ENCODE measurements at places on chromosomes 11 and 22. TPM values are rescaled to one million over a fixed set of nuclear protein-coding genes. Genes with fewer than 3 reads are reported as not detected.

Gene OLFML1
- not detected for total RNA-seq

Gene PIK3IP1
- 180 TPM for total RNA-seq

Gene ANO9
- total RNA-seq, result 21.3 TPM

Gene PGA5
- not detected for total RNA-seq

Gene MRGPRX3
- total RNA-seq, result not detected

Gene MEI1
- total RNA-seq, result 50.3 TPM

Gene MPEG1
- total RNA-seq, result 20.0 TPM

Gene C11orf98
- 39.1 TPM for total RNA-seq

Gene SLC6A5
- not detected for total RNA-seq

Gene EFCAB6
- total RNA-seq, result 0.26 TPM

Gene GAL3ST1
- total RNA-seq, result not detected

Gene CHRM1
- total RNA-seq, result not detected

Gene LRRC75B
- total RNA-seq, result 4.8 TPM

Gene CYTH4
- total RNA-seq, result 249 TPM

Gene PDGFB
- total RNA-seq, result 0.31 TPM

Gene PCSK7
- 441 TPM for total RNA-seq

Gene NNMT
- 2.0 TPM for total RNA-seq

DNA sequence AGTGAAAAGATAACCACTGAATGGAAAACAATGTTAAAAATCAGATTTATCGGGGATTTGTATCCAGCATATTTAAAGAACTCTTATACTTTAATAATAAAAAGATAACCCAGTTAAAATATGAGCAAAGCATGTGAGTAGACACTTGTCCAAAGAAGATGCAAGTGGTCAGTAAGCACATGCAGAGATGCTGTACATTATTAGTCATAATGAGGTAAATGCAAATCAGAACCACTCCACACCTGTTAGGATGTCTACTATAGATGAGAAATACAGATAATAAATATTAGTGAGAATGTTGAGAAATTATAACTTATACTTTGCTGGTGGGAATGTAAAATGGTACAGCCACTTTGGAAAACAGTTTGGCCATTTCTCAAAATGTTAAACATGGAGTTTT is 28.0 kb downstream of the QSER1 start:
- no peaks in the 10 kb centered on the region for H3K27me3 ChIP-seq
- DNase-seq, result no peak
- H3K27ac ChIP-seq, result no peak overlapping the region
- H3K36me3 ChIP-seq, result no peaks in the 10 kb centered on the region

- no peak overlapping the region for H3K4me3 ChIP-seq
- H3K4me1 ChIP-seq, result no peaks in the 10 kb centered on the region
- no peak overlapping the region for H3K27ac ChIP-seq
- no peak for DNase-seq
- H3K36me3 ChIP-seq, result peaks cover 70% of the 10 kb centered on the region
These were observed 14.2 kb downstream of the MOB2 start for GRCh38 chr11:1472180-1473005.

DNA sequence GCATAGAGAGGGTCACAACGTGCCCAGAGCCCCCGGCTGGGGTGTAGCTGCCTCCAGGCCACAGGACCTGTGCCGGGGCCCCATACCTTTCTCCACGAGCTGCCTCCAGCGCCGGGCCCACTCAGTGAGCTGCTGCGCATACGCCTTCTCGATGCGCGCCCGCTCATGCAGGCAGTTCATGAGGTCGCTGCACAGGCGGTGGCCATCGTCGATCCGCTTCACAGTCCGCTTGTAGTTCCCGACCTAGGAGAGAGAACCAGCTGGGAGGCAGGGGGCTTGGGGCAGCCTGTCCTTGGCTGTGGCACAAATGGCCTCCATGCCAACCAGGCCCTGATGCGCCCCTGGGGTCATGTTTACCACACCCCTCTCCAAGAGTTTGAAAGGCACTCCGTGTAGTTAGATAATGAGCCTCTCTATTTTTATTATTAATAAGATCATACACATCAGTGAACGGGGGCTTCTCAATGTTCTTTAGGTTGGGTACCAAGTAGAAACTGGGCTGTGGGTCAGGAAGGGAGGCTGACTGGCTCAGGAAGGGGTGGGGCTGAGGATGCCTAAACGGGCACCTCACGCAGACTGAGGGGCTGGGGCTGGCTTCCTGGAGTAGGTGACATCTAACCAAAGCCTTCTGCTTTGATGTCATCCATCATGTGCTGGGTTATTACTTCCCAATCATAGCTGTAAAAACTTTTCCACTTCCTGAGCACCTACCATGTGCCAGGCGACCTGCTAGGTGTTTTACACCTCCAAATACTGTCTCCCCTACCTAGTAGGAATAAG is 36.5 kb upstream of the ARFGAP3 start:
- peak; percentile 60 for DNase-seq
- no peaks in the 10 kb centered on the region for H3K27me3 ChIP-seq
- peaks cover 88% of the 10 kb centered on the region for H3K4me1 ChIP-seq
- no peaks in the 10 kb centered on the region for H3K36me3 ChIP-seq

DNA sequence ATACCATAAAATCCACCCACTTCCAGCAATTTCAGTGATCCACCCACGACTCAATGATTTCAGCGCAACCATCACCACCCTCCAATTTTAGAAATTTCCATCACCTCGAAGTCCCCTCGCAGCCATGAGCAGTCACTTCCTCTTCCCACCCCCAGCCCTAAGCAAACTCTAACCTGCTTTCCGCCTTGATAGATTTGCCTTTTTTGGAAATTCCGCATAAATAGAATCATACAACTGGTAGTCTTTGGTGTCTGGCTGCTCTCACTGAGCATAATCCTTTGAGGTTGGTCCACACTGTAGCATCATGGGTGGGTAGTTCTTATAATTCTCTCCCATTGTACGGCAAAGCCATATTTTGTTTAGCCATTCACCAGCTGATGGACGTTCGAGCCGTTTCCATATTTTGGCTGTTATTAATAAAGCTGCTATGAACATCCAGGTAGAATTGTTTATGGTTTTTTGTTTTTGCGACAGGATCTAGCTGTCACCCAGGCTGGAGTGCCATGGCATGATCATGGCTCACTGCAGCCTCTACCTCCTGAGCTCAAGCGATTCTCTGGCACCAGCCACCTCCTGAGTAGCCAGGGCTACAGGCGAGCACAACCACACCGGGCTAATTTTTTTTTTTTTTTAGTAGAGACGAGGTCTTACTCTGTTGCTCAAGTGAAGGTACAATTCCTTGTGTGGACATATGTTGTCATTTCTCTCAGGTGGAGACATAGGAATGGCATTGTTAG is 16.0 kb downstream of the PIM3 start:
- no peak overlapping the region for H3K4me3 ChIP-seq

GRCh38 chr11:21635394-21636145 is 557.3 kb upstream of the ANO5 start:
- no peak overlapping the region for H3K27ac ChIP-seq
- no peaks in the 10 kb centered on the region for H3K36me3 ChIP-seq
- H3K27me3 ChIP-seq, result no peaks in the 10 kb centered on the region
- H3K4me3 ChIP-seq, result no peak overlapping the region
- no peaks in the 10 kb centered on the region for H3K4me1 ChIP-seq
- DNase-seq, result no peak

DNA sequence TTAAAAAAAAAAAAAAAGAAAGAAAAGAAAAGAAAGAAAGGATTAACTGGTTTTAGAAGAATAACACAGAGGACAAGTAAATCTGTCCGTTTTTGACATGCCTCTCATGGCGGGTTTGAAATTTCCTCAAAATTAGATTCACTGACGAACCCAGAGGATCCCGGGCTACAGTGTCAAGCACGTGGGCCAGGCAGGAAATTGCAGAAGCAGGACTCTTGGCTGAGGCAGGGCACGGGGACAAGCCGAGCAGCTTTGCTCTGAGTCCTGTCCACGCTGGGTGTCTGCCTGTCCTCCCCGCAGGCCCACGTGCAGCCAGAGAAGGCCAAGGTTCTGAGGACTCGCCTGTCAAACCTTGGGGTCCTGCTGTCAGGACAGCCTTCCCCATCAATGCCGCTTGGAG is 24.7 kb downstream of the GAL start:
- H3K27ac ChIP-seq, result no peak overlapping the region
- H3K27me3 ChIP-seq, result no peaks in the 10 kb centered on the region
- no peak for DNase-seq
- no peaks in the 10 kb centered on the region for H3K4me1 ChIP-seq

GRCh38 chr22:30598986-30599385 is 7.3 kb upstream of the PES1 start:
- no peaks in the 10 kb centered on the region for H3K27me3 ChIP-seq
- no peak overlapping the region for H3K4me3 ChIP-seq
- no peak for DNase-seq
- H3K36me3 ChIP-seq, result no peaks in the 10 kb centered on the region
- H3K27ac ChIP-seq, result no peak overlapping the region

GRCh38 chr22:38258895-38259294 is 13.9 kb downstream of the TMEM184B start:
- H3K36me3 ChIP-seq, result no peaks in the 10 kb centered on the region
- H3K4me1 ChIP-seq, result peaks cover 33% of the 10 kb centered on the region
- H3K4me3 ChIP-seq, result no peak overlapping the region
- H3K27me3 ChIP-seq, result no peaks in the 10 kb centered on the region
- no peak for DNase-seq

GRCh38 chr11:97772705-97773104 is 1248.0 kb upstream of the CNTN5 start:
- DNase-seq, result no peak
- no peak overlapping the region for H3K4me3 ChIP-seq
- H3K27me3 ChIP-seq, result no peaks in the 10 kb centered on the region
- no peaks in the 10 kb centered on the region for H3K36me3 ChIP-seq

DNA sequence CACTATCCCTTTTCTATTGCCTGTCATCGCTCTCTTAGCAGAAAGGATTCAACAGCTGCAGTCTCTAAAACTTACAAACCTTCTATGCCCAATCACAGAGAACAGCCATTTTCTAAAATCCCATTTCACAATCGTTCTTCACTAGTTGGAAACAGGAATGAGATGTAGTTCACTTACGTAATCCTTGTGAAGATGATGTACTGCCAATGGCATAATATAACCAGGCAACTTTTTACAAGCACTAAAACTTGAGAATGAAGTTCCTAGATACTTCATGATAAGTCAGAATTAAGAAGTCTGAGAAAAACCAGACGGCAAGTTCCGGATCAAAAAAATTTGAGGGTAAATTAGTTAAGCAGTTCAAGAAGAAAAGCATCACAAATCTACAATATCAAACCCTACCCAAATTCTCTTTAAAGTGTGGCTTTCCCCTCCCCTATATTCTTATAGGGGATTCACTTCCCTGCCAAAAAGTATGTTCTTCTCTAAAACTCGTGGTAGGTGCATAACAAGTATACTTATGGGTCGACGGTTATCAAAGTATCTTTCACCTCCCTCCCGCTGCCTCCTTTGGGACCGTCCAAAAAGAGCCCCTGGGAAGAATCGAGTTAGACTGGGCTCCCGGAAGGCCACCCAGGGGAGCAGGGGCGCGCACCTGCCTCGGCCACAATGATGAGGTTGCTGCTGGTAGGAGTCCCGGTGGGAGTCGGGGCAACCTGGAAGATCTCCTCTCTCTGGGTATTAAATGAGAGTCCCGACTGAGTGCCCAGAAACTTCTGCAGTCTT is 666 bp downstream of the MSANTD4 start:
- H3K4me1 ChIP-seq, result peaks cover 7% of the 10 kb centered on the region
- no peaks in the 10 kb centered on the region for H3K27me3 ChIP-seq
- H3K36me3 ChIP-seq, result no peaks in the 10 kb centered on the region
- H3K4me3 ChIP-seq, result peak overlapping the region; percentile 95

- H3K36me3 ChIP-seq, result peaks cover 27% of the 10 kb centered on the region
- DNase-seq, result no peak
- no peaks in the 10 kb centered on the region for H3K27me3 ChIP-seq
- H3K27ac ChIP-seq, result no peak overlapping the region
- peaks cover 67% of the 10 kb centered on the region for H3K4me1 ChIP-seq
These were observed 4.5 kb downstream of the IFITM5 start for GRCh38 chr11:294780-295179.

DNA sequence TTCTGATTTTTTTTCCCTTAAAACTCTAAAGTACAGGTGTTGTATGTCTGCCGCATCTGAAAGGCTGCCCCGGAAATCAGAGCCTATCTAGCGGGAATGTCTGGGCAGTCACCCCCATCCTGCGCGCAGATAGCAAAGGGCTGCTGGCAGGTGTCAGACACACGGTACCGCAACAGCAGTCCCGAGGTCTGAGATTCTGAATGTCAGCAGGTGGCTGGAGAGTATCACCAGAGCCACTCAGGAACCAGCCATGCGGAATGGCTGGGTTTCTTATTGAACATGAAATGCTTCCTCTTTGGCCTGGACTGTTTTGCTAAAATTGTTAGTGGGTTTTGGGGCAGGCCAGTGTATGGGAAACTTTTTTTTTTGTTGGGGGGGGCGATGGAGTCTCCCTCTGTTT is 53.3 kb downstream of the CERK start:
- H3K36me3 ChIP-seq, result peaks cover 28% of the 10 kb centered on the region
- H3K4me1 ChIP-seq, result peaks cover 22% of the 10 kb centered on the region
- no peak overlapping the region for H3K27ac ChIP-seq

- DNase-seq, result peak; percentile 91
- H3K27me3 ChIP-seq, result peaks cover 8% of the 10 kb centered on the region
- peaks cover 18% of the 10 kb centered on the region for H3K4me1 ChIP-seq
- no peaks in the 10 kb centered on the region for H3K36me3 ChIP-seq
- peak within 1 kb of the TSS; percentile 70 for H3K4me3 ChIP-seq
These were observed at the start of gene CDKN1C for GRCh38 chr11:2885678-2886081. Gene CDKN1C (minus strand): TSS chr11:2885775. CDS start chr11:2885456, 319 bp downstream.

DNA sequence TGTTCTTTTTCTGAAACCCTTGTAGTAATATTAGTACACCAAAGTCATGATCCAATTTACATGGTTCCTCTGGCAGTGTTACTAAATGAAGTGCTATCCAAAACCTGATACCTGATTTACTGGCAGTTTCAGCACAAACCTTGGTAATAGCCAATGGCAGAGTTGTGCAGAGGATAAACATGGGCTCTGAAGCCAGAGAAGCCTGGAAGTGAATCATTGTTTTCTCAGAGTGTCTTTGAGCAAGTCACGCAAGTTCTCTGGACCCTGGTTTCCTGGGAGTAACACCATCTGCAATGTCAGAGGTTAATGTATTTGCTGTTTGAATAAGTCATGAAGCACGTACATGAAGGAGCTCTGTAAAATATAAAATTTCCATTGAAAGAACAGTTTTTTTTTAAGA is 222.3 kb upstream of the NARS2 start:
- no peaks in the 10 kb centered on the region for H3K27me3 ChIP-seq
- no peak for DNase-seq
- H3K4me1 ChIP-seq, result no peaks in the 10 kb centered on the region
- H3K4me3 ChIP-seq, result no peak overlapping the region
- no peak overlapping the region for H3K27ac ChIP-seq
- H3K36me3 ChIP-seq, result no peaks in the 10 kb centered on the region

DNA sequence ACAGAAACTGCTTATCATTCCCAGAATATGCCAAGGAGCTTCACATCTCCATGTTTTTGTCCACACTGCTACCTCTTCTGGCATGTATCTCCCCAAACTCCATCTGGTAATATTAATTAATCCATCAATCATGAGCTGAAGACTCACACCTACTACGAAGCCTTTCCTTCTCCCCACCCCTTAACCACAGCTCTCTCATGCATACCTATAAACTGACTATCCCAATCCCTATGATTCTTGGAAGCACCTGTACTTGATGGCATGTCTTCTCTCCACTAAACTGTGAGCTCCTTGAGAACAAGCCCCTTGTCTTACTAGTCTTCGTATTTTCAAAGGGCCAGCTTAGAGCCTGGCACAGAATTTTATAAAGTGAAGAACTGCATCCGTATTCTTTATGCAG is 47.3 kb downstream of the RELT start:
- no peak for DNase-seq
- peaks cover 2% of the 10 kb centered on the region for H3K36me3 ChIP-seq
- peaks cover 7% of the 10 kb centered on the region for H3K4me1 ChIP-seq
- H3K27me3 ChIP-seq, result no peaks in the 10 kb centered on the region

GRCh38 chr11:115759622-115760460 is 255.6 kb upstream of the CADM1 start:
- no peak for DNase-seq
- no peaks in the 10 kb centered on the region for H3K36me3 ChIP-seq
- no peak overlapping the region for H3K27ac ChIP-seq
